ENCODE measurements at places on chromosomes 4 and X.

- DNase-seq: no peak
Measured at GRCh38 chrX:140983730-140984129, 18.7 kb upstream of the SPANXB1 start.

- DNase-seq: no peak
Measured at GRCh38 chr4:146041139-146042004, 102.7 kb upstream of the ZNF827 start.

GRCh38 chr4:37245391-37245954 lies 930 bp downstream of the NWD2 start:
- DNase-seq: no peak

GRCh38 chr4:155639704-155640523 lies 26.7 kb upstream of the GUCY1A1 start:
- no peak for DNase-seq

- DNase-seq: no peak
Measured at GRCh38 chrX:2707334-2707760, 16.3 kb downstream of the CD99 start.

GRCh38 chr4:26717332-26717731 lies 133.4 kb downstream of the TBC1D19 start:
- no peak for DNase-seq

DNA sequence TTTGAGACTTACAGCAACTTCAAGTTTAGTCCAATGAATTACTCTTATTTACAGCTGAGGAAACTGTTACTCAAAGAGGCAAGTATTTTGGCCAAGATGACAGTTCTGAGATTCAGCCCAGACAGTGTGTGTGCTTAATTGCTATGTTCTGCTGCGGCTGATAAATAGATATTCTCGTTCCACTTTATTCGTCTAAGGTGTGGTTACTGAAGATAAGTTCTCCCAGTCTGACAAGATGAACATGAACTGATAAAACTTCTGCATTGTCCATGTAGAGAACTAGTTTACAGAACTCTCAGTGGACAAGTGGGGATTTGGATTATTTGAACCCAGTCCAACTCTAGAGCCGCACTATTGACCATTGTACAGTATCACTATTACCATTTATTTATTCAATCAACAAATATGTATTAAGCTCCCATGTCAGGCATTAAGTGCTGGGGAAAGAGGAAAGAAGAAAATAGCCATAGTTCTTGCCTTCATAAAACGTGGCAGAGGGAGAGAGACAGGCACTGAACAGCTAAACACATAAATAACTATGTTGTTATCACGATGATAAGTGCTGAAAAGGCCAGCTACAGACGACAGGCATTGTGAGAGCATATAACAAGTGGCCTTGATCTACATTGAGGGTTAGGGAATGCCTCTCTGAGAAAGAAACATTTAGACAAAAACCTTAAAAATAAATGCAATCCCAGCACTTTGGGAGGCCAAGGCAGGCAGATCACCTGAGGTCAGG lies 4.0 kb upstream of the DHX15 start:
- DNase-seq: no peak

GRCh38 chrX:51665981-51666380 lies 16.6 kb downstream of the CENPVL2 start:
- DNase-seq: no peak

- no peak for DNase-seq
Measured at GRCh38 chr4:87939978-87940690, 35.4 kb upstream of the SPP1 start.

- DNase-seq: no peak
Measured at GRCh38 chrX:18674417-18674787, 2.5 kb upstream of the RS1 start.

GRCh38 chr4:184688447-184688846 lies 38.9 kb downstream of the PRIMPOL start:
- peak; percentile 2 for DNase-seq

DNA sequence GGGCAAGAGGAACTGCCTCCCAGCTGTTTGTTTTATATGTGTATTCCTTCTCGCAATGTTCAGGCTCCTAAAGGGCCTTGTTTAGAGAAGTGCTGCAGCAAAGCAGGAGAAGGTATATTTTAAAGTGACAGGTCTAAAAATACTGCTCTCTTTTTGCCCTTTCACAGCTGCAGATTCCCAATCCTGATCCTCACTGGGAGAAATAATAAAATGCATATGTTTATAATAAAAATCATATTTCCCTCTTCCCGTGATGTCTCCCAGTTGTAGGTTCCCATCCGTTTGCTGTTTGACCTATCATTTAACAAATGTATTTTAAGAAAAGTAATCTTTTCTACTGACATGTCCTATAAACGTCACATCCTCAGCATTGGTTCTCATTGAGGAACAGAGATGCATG lies 62.7 kb upstream of the GPC4 start:
- DNase-seq: no peak

DNA sequence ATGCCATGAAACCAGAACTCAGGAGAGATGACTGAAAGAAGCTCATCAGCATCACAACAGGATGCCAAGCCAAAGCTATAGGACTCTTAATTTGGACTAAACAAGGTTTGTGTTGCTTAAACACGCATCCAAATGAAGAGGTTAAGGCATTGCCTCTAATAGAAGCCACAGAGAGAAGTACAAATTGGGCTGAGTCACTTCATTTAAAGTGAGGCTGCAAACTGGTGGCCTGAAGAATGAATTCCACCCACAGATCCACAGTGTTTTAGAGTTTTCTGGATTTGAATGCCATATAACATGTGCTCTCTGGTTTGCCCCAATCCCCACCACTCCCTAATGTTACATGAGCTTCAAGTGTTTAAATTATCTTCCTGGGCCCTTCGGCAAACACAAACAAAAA lies 103.5 kb downstream of the FIP1L1 start:
- no peak for DNase-seq

GRCh38 chrX:115017455-115017854 lies at the start of gene IL13RA2:
Gene IL13RA2 (minus strand): TSS chrX:115017616. CDS start chrX:115017269, 347 bp downstream.
- no peak for DNase-seq

DNA sequence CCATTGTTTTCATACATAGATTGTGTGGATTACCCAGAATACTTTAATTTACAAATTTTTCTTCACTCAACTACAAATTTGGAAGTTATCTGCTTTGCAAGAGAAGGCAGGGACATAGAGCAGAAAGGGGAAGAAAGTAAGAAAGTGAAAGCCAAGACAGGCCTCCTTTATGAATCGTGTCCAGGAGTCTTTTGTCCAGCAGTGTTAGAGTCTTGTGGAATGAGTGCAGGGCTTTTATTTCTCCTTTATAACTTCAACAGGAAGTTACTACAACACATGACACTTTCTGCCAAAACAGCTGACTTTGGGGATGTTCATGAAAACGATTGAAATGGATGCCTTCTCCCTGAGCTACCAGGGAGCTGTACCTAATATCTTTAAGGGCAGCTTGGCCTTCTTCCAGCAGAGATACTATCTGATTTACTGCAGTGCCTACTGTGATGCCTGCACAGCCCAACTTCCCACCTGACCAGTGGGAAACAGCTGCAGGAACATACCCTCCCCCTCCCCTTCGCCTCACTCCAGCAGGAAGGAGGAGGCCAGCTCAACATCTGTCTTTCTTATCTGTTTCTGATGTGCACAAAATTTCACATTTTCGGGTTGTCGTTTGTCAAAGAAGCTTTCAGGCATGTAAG lies 557.7 kb upstream of the SLIT2 start:
- DNase-seq: no peak

GRCh38 chrX:140815868-140816267 lies 106.3 kb downstream of the LINC00632 start:
- DNase-seq: no peak

GRCh38 chr4:184064877-184065276 lies 152.8 kb downstream of the ENPP6 start:
- no peak for DNase-seq

GRCh38 chr4:70187216-70187615 lies 8.3 kb upstream of the ODAM start:
- DNase-seq: no peak

DNA sequence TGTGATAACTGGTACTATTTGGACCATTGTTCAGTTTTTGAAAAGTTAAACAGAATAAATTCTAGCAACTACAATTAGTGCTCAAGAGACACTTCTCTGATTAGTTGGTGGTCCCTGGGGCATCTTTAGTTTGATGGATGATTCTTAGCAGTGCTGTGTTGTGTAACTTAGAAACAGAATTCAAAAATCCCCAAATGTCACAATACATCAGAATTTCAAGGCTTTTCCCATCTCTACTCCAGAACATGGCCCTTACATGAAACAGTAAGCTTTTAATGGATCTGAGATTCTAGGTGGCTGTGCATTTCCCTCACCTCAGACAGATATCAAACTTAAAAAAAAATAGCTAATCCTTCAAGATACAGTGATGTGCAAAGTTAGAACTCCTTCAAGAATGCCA lies 104.4 kb upstream of the CXCL13 start:
- no peak for DNase-seq

DNA sequence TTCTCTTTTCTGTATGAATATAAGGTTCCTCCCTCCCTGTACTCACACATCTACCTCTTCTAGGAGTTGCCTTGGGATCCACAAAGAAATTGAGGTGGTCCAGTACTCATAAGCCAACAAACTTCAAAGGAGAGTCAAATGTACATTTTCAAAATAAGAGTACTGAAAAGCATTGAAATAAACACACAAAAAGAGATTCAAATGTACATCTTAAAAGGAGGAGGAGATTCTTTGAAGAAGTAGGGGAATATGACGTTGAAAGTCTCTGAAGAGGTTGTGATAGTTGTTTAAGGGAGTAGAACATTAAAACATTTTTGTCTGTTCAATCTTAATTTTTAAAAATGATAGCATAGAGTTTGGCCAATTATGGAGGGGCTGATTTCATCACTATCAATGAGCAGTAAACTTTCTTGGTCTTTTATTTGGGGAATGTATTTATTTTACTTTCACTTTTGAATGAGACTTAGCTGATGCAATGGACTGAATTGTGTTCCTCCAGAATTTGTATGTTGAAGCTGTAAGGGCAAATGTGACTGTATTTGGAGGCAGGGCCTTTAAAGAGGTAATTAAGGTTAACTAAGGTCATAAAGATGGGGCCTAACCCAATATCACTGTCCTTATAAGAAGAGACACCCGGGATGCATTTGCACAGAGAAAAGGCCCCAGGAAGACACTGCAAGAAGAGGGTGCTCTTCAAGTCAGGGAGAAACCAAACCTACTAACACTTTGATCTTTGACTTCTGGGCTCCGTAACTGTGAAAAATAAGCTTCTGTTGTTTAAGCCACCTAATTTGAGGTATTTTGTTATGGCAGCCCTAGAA lies 226.3 kb upstream of the PGRMC2 start:
- no peak for DNase-seq

GRCh38 chr4:59044286-59044900 lies 1934.2 kb upstream of the IGFBP7 start:
- no peak for DNase-seq

GRCh38 chr4:54586320-54586955 lies 71.3 kb upstream of the KIT start:
- DNase-seq: no peak

DNA sequence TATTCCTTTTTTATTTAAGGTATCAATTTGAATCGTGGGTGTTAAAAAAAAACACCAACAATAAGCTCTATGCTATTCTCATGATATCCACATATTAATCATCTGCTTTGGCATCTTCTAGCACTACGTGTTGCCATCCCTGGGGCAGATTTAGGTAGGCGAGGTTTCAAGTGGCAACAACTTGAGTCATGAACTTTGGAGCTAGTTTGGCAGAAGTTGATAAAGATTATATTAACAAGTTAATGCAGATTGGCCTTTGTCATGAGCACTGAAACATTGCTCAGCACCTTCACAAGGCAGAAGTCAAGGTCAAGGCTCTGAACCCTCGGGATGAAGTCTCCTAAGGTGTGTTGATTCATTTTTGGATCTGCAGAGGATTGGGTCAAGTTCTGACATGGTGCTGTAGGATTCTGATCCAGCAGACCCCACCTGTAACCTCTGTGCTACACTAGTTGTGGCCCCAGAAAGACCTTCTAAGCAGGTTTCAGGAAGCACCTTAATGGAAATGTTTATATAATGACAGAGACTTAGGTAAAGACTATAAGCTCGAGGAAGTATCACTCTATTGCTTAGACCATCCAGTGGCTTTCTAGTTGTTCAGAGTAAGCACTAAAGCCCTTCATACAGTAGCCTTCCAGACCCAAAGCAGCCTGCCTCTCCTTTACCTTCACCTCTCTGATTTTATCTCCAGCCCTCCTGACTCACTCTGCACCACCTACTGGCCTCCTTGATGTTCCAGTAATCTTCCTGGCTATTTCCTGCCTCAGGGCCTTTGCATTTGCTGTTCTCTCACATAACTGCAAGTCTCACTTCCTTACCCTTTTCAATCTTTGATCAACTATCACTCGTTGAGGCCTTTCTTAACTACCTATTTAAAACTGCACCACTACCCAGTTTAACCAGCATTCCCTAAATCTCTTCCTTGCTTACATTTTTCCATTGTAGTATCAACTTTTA lies 117.0 kb upstream of the SLC4A4 start:
- DNase-seq: no peak

DNA sequence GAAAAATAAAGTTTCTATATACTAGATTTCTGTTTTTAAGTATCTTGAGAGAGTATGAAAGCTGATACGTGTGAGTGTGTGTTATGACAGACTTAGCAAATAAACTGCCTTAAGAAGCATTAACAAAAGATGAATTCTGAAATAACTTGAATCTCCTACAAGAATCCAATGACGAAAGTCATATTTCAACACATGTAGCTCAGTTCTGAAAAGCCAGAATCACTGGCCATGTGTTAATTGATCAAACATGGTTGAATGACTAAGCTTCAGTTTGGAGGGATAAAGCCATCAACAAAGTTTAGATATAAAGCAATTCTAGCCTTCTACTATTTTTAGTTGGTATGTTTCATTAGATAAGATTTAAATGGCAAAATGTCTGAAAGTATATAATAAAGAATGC lies 88.5 kb upstream of the ETNPPL start:
- no peak for DNase-seq

GRCh38 chrX:120335289-120335688 lies 24.0 kb upstream of the TMEM255A start:
- no peak for DNase-seq

DNA sequence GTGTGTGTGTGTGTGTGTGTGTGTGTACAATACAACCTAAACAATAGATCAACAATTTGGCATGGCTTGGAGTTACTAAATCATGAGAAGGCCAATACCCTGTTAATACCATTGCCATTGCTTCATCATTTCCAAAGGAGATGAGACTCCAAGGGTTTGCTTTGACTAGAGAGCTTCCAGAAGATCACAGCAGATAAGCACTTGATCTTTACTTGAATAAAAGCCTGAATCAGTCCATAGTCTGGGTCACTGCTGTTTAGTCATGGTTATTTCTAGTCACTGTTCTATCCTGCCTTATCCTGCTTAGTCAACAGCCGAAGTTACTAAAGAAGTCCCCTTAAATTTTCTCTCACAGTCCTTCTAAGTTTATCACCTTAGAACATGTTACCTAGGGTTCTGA lies 58.2 kb downstream of the RAB40AL start:
- DNase-seq: no peak

GRCh38 chr4:158322109-158322508 lies 111.8 kb downstream of the TMEM144 start:
- no peak for DNase-seq

DNA sequence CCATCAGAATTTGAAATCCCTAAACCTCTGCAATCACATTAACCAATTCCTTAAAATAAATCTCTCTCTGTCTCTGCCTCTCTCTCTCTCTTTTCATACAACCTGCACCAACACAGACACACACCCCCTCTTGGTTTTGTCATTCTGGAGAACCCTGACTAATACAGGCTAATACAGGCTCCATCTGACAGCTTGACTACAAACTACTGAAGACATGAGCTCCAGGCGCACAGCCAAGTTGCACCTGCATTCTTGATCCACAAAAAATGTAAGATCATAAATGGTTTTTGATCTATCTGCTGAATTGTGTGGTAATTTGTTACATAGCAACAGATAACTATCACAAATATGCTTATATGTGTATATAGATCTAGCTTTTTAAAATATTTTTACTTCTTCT lies 2414.2 kb downstream of the PCDH7 start:
- DNase-seq: no peak
